ENCODE measurements at places on chromosomes 1 and 21.

- no peak for DNase-seq
These were observed 550 bp upstream of the SYT11 start for GRCh38 chr1:155858800-155859233.

DNA sequence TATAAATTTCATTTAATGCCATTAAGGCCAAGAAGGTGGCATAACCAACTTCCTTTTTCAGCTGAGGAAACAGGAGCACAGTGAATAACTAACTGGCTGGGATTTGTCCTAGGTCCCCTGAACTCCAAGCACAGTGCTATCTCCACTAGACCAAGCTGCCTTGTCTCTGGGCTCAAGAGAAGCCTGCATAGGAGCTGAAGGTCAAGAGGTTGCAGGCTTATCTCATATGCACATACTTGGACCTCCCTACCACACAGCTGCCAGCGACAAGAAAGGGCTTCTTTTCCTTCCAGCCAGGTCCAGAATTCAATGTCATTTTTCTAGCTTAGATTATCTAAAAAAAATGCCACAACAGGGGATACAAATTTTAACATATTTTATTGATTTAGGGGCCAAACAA lies 27.1 kb downstream of the AK2 start:
- no peak for DNase-seq

GRCh38 chr1:61659061-61659460 lies 65.9 kb downstream of the TM2D1 start:
- no peak for DNase-seq

DNA sequence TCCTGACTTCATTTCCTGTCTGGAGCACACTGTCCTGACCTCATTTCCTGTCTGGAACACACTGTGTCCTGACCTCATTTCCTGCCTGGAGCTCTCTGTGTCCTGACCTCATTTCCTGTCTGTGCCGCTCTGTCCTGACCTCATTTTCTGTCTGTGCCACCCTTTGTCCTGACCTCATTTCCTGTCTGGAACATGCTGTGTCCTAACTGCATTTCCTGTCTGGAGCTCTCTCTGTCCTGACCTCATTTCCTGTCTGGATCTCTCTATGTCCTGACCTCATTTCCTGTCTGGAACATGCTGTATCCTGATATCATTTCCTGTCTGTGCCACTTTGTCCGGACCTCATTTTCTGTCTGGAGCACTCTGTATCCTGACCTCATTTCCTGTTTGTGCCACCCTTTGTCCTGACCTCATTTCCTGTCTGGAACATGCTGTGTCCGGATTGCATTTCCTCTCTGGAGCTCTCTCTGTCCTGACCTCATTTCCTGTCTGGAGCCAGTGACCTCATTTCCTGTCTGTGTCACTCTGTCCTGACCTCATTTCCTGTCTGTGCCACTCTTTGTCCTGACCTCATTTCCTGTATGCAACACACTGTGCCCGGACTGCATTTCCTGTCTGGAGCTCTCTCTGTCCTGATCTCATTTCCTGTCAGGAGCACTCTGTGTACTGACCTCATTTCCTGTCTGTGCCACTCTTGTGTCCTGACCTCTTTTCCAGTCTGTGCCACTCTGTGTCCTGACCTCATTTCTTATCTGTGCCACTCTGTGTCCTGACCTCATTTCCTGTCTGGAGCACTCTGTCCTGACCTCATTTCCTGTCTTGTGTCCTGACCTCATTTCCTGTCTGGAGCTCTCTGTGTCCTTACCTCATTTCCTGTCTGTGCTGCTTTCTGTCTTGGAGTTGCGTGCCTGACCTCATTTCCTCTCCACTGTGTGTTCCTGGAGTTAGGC lies 27.6 kb downstream of the SKI start:
- DNase-seq = peak; percentile 60

DNA sequence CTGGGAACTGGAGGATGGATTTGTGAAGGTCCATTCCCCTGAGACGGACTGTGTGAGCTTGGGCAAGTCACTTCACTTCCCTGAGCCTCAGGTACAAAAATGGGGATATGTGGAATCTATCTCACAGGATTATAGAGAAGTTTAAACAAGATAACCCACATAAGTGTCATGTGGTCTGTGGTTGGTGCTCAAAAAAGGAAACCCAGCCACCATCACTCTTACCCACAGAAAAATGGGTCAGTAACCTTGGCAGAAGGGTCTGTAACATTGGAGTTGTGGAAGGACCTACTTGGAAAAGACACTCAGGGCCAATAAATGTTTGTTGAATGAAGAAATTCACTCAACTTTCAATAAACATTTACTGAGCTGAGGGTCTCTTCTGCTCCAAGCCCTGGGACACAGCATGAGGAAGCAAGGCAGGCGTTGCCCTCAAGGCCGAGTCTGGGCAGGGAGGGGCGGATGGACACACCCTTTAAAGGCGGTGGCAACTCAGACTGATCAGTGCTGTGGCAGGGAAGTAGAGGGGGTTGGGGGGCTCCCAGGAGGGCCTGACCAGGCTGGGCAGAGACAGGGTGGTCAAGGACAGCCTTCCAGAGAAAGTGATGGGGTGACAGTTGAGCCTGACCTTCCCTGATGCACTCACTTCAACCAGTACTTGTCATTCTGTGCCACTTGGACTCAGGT lies 66.7 kb upstream of the ACOT11 start:
- no peak for DNase-seq

DNA sequence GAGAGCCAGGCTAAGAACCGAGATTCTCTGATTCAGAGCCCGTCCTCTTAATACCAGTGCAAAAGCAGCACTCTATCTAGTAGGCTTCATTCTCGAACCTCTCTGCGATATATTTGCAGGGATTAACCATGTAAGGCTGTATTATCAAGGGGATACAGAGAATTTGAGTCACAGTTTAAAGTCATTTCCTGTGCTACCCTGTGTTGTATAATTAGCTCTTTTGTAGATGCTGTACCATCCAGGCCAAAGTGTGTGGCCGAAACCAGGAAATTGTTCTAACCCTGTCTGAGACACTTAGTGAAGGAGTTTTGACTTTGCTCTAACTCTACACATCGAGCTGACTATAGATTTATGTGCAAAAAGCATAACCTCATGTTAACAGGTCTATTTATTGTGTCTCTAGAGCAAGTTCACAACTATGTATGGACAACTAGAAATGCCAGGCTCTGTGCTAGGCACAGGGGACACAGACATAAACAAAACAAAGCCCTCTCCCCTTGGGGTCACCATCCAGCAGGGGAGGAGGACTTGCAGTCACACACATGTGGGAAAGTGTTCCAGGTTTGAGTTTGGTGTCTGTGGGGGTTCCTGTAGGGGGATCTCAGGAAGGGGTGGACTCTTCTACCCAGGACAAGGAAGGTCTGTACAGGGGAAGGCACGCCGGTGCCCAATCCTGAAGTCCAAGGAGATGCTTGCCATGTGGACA lies 182.2 kb downstream of the DHRS3 start:
- DNase-seq = no peak

- no peak for DNase-seq
These were observed 9.6 kb downstream of the PM20D1 start for GRCh38 chr1:205840146-205840923.

- no peak for DNase-seq
These were observed 12.1 kb downstream of the RGS1 start for GRCh38 chr1:192587386-192588266.
